ENCODE measurements at places on chromosomes 12 and 14.

DNA sequence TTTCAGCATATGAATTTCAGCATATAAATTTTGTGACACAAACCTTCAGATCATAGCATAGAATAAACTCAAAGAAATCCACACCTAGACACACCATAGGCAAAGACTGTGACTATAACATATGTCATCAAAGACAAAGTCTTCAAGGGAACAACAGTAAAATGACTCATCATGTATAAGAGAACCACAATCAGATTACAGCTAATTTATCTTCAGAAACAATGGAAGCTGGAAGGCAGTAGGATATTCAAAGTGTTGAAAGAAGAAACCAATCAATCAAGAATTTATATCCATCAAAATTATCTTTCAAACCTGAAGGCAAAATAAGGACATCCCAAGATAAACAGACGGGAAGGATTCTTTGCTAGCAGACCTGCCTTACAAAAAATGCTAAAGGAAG is 29.0 kb downstream of the DLK1 start:
- DNase-seq = no peak

GRCh38 chr12:71639341-71639760 is 24.3 kb downstream of the ZFC3H1 start:
- DNase-seq = no peak

- peak; percentile 28 for DNase-seq
Observed at GRCh38 chr12:120230974-120231315, 30.0 kb upstream of the RPLP0 start.

GRCh38 chr12:68317047-68317667 is 15.0 kb downstream of the MDM1 start:
- peak; percentile 44 for DNase-seq

- DNase-seq = no peak
Observed at GRCh38 chr12:107328442-107329133, 235.2 kb upstream of the CRY1 start.

GRCh38 chr12:65685514-65685913 is 138.8 kb upstream of the HMGA2 start:
- no peak for DNase-seq

DNA sequence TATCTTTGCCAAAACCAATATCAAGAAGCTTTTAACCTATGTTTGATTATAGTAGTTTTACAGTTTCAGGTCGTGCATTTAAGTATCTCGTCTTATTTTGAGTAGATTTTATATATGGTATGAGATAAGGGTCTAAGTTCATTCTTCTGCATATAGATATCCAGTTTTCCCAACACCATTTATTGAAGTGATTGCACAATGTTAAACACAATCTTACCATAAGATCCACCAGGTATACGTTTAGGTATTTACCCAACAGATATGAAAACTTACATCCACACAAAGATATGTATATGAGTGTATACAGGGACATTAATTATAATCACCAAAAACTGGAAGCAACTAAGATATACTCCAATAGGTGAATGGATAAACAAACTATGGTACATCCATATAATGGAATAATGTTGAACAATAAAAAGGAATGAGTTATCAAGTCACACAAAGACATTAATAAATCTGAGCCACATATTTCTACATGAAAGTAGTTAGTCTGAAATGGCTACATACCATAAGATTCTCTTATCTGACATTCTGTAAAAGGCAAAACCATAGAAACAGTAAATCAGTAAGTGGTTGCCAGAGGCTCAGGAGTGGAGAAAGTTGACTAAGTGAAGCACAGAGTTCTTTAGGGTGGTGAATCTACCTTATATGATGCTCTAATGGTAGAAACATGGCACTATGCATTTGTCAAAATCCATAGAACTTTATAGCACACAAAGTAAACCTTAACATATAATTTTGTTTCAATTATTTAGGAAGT is 222.6 kb downstream of the NUAK1 start:
- no peak for DNase-seq

GRCh38 chr12:103114296-103115055 is 157.0 kb downstream of the ASCL1 start:
- no peak for DNase-seq

GRCh38 chr12:104048811-104049210 is 1.2 kb downstream of the GLT8D2 start:
- no peak for DNase-seq

DNA sequence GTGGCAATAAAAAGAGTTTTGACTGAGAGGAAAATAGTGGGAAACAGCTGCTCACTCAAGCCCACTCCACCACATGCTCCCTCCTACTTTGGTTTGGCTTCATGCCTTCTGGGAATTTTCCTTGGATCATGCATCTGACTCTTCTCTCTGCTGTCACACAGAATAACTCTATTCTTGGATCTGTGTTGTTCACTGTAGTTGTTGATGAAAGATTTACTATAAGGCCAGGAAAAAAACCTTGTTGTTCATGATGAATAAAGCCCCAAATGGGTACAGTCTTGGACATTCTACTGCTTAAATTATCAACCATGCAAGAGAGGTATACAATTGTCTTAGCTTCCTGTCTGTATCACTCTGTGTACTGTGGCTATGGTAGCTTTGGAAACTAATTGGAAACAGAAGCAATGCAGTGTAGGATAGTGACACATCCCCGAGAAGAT is 70.5 kb downstream of the TMX1 start:
- DNase-seq = no peak

DNA sequence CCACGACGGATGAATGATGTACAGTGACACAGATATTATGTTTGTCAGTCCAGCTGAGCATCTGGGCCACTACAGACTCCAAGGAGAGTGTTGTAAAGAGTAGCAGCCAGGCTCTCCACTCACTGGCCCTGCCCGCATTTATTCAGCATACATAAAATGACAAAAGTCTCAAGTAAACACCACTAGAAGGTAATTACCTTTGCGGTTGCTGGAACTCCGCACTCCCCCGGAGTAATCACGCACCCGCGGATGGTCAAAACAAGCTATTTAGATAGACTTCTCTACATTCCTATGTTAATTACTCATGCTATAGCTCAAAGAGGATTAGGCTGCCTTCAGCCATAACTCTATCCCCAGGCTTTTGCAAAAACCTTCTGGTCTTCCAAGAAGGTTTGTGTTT is 18.8 kb upstream of the STRAP start:
- DNase-seq = no peak

- DNase-seq = no peak
Observed at GRCh38 chr14:48349689-48350088, 674.3 kb upstream of the MDGA2 start.

- DNase-seq = peak; percentile 29
Observed at GRCh38 chr14:75141967-75142366, 15.1 kb upstream of the NEK9 start.

GRCh38 chr12:71942259-71942658 is 3.6 kb downstream of the TPH2 start:
- DNase-seq = no peak

DNA sequence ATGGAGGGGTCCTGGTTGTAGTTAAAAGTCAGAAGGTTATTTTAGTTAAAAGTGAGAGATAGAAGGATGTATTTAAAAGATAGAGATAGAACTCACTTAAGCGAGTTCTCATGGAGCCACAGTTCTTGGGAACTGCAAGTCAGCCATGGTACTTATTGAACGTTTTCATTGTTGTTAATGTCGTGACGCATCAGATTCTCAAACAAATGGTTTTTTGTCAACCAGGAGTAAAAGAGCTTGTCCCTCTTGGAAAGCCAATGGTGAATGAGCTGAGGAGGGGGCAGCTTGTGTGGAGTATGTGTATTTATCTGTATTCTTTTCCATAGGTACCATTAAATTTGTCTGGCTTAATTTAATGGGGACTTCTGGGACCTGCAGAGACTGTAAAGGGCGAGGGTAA is 68.6 kb downstream of the FIGNL2 start:
- DNase-seq = no peak

GRCh38 chr14:89504602-89505313 is 87.7 kb upstream of the FOXN3 start:
- DNase-seq = peak; percentile 46

- DNase-seq = no peak
Observed at GRCh38 chr14:20836668-20837338, 34.2 kb upstream of the RNASE1 start.

GRCh38 chr14:90566481-90566880 is 169.7 kb downstream of the CALM1 start:
- no peak for DNase-seq
